ENCODE measurements at places on chromosomes 4 and X.

DNA sequence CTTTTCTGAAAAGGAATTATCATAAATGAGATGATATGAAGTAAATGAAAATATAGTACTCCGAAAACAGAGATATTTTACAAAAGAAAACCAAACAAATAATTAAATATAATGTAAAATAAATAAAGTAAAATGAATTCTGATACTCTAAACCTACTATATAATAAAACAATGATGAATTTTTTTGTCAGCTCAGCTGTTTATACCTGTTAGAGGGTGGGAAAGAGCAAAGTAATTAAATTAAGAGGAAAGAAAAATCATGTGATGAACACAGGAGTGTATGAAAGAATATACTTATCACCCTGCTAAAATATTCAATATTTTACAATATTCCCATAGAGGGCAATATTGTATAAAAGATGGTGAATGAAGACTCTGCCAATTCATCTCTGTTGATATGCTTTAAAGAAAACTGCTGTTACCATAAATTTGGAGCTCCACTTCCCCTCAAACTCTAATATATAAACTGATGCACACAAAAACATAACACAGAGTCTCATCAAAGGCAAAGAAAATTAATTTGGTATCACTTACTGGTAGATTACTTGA, 6.5 kb upstream of the NDST4 start:
- no peak for DNase-seq

GRCh38 chrX:129701624-129702069, 37.1 kb upstream of the XPNPEP2 start:
- DNase-seq: peak; percentile 62

DNA sequence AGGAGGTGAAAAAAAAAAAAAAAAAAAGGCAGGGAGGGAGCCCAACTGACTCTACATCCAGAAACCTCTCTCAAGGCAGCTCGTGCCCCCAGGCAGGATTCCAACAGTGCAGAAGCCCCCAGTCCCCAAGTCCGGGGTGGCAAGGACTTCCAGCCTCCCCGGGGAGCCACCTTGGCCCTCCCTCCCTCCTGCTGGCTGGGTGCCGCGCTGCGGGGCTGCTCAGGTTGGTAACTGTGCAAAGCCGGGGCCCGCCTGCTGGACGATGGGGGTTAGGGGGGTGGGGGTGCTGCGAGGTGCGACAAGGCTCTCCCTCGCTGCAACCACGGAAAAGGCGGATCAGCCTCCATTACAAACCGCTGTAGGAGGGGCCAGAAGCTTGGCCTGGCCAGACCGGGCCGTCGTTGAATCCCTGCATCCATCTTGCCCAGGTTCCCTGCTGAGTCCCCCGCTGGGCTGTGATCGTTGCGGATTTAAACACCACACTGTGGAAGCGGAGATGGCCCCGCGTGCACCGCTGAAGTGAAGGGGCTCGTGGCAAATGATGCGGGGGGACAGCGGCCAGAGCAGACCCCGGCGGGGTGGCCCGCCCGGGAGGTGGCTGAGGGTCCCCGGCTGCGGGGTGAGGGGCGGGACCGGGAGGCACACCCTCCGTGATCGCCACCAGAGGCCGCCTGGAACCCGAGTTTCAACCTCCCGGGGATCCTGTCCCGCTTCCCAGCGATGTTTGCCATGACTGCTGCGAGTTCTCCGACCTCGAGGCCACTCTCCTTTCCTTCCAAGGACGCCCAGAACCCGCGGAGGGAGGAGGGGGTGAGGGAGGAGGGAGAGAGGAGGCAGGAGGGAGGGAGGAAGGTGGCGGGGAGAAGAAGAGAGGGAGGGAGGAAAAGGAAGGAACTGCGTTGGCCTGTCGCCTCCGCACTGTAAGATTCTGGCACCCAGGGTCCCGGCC, 58.0 kb upstream of the DDX3X start:
- peak; percentile 76 for DNase-seq

DNA sequence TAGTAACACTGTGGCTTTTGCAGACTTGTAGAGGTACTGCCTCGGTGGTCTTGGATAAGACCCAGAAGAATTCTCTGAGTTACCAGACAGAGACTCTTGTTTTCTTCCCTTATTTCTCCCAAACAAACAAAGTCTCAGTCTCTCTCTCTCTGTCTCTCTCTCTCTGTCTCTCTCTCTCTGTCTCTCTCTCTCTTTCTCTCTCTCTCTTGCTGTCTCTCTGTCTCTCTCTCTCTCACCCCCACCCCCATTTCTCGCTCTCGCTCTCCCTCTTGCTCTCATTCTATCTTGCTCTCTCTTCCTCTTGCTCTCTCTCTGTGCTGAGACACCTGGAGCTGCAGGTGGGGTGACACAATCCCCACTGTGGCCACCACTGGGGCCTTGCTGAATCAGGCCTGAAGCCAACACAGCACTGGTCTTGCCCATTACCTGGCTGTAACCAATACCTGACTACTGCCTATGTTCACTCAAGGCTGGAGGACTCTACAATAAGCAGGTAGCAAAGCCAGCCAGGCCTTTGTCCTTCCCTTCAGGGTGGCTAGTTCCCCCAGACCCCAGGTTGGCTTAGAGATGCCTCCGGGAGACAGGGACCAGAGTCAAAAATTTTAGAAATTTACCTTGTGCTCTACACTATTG, 12.3 kb downstream of the LOC101059915 start:
- DNase-seq: no peak

DNA sequence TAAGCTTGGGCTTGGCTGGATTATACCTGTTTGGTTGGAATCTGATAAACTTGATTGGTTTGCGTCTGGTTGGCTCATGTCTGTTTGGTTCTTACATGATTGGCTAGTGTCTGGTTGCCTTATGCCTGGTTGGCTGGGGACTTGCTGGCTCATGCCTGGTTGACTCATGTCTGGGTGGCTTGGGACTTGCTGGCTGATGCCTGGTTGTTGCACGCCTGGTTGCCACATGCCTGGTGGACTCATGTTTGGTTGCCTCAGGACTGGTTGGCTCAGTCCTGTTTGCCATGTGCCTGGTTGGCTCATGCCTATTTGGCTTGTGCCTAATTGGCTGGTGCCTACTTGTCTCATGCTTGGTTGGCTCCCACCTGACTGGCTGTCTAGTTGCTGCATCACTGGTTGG, 104.5 kb downstream of the APOOL start:
- DNase-seq: no peak

DNA sequence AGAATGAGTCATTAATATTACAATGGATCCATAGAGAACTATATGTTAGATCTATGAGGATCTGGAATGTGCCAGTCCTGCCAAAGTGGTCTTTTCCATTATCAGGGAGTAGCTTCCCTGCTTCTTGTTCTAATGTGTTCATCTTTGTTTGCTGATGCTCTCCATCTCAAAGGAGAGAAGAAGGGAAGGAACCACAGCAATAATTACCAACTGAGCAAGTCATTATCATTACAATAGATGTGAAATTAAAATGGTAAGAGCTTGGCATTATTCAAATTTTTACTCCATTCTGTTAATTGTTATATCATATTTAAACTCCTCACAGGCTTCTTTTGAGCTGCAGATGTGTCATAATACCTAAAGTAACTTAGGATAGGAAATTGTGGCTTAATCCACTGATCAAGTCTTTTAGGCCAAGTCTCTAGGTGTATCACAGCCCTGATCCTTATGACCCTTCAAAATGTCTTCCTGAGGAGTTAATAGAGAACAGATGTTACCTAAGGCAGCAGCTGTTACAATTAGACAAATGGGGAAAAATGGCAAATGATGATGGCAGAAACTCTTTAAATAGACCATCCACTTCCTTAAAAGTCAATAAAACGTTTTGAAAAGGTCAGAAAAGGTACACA, 1492.7 kb upstream of the IGFBP7 start:
- DNase-seq: no peak

GRCh38 chr4:139666735-139667281, 1.2 kb downstream of the MGST2 start:
- DNase-seq: peak; percentile 62

DNA sequence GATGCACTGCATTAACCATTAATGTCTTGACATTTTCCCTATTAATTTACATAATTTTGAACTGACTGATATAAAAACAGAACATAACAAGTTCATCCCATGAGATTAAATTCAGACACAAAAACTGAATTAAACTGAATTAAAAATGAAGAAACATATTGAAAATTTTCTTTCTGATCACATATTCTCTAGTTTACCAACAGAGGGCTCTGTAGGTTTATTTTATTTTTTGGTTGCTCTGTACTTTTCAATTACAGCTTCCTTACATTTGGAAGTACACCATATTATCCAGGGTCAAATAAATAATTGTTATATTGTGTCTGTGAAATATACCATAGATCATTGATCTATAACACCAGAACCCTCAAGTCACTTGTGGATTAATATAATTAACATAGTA, 27.3 kb upstream of the CT83 start:
- DNase-seq: no peak

GRCh38 chr4:90318193-90318592, 191.0 kb downstream of the CCSER1 start:
- DNase-seq: peak; percentile 80

DNA sequence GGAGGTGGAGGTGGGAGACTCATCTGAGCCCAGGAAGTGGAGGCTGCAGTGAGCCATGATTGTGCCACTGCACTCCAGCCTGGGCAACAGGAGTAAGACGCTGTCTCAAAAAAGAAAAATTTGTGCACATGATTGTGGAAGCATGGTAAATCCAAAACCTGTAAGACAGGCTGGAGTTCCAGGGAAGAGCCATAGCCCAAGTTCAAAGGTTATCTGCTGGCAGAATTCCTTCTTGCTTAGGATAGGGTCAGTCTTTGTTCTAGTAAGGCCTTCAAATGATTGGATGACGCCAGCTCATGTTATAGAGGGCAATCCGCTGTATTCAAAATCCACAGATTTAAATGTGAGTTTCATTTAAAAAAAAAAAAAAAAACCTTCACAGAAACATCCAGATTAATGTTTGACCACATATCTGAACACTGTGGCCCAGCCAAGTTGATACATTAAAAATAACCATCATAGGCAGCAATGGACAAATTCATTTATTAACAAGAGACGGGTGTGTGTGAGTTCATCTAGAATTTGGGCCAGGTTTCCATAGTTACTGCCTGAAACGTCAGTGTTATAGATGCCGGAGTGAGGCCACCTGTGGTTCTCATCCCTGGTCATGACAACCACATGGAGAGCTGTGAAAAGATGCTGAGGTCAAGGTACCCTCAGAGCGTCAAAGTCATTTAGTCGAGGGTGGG, 35.2 kb upstream of the SLC2A9 start:
- DNase-seq: no peak

DNA sequence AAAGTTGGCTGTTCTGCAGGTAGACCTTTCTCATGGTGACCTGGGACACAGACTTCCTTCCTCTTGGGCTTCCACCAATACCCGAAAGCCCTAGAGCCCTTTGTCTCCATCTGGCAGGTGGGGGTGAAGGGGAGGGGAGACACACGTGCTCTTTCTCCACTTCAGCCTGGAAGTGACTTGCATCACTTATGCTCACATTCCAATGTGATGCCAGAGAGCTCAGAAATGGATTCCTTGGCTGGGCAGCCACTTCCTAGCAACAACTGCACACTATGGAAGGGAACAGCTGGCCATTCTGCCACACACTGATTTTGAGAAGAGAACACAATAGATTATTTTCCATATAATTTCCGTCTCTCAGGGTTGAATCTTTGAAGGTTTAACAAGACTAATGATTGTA, 36.3 kb downstream of the C4orf51 start:
- peak; percentile 46 for DNase-seq

- no peak for DNase-seq
Measured at GRCh38 chr4:142307857-142308256, 538.2 kb downstream of the INPP4B start.

GRCh38 chr4:144948421-144948820, 149.6 kb downstream of the ANAPC10 start:
- no peak for DNase-seq

DNA sequence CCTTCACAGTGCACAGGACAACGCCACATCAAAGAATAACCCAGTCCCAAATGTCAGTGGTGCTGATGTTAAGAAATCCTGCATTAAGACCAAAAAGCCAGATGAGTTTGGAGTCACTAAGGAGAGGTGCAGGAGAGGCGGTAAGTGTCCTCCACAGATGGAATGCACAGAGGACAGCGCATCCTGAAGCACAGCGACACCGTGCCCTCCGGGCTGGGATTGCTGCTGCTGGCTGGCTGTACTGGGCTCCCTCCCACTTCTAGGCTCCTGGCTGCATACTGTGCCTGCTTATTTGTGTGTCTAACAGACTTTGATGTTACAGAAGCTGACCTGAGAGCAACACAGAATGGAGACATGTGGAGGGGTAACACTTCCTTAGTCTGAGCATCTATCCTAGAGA, 325.6 kb upstream of the BOD1L1 start:
- DNase-seq: no peak

DNA sequence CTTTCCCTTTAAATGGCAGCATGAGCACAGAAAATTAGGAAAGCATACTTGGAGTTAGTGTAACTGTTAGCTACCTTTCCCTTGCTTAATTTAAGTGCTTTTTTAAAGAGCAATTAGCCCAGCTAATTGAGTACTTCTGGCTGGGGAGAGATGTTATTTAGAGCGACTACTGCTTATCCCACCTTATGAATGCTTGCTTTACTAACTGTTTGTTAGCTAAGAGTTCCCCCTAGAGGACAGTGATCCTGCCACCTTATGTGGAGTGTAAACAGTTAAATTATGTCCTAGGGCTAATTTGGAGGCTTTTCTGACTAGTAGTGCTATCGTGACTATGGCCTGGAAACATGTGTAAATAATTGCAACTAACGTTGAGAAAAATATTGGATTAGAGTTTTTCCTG, 909.4 kb downstream of the FSTL5 start:
- no peak for DNase-seq

DNA sequence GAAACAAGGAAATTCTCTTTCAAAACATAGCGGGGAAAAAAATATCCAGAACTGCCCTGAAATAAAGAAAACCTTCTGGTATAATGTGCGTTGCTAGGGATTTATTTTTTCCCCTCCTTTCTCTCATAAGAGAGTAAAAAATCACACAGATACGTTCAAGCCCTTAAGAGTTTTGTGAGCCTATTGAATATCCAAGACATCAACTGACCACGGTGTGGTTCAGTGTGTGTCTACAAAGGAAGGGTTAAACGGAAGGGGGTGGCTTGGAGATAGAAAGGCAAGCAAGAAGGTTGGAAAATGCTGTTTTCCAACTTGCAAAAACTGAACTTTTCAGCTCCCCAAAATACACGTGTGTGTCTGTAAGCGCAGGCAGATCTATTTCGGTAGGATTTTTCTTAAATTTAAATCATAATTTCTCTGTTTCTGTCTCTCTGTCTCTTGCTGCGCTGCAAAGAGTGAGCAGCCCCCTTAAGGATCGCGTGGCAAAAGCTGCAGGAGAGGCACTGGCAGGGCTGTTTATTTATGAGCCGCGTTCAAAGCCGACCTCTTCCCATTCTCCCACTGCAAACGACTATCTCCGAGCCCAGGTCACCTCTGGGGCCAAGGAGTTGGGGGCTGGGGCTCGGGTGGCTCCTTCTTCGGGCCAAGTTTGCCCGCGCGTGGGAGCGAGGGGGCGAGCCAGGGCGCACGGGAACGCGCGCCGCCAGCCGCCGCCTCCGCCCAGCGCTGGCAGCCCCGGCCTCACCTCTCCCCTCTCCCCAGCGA, 492 bp upstream of the SLIT2 start:
- peak; percentile 19 for DNase-seq

- no peak for DNase-seq
Measured at GRCh38 chr4:57710053-57710452, 599.9 kb upstream of the IGFBP7 start.

Measured in astrocyte of the hippocampus (primary cell).